ENCODE measurements at places on chromosomes 1 and 21.

DNA sequence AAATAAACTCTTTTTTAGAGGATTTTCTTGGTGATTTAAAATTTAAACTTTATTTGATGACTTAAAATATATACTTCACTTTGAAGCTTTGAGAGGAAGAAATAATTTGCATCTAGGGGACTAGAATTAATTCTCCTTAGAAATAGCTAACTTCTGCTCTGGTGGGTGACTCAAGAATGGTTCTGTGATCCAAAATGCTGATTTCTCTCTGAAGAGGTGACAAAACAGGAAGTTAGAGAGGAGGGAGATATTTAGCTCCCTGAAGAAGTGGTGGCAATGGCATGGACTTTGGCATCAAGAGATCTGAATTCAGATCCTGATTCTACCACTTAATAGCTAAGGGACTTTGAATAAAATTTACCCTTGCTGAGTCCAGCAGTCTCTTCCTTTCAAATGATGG is 125.8 kb upstream of the ATP1B1 start:
- no peak for DNase-seq

- DNase-seq: no peak
Observed at GRCh38 chr21:29245104-29245643, 53.5 kb upstream of the BACH1 start.

DNA sequence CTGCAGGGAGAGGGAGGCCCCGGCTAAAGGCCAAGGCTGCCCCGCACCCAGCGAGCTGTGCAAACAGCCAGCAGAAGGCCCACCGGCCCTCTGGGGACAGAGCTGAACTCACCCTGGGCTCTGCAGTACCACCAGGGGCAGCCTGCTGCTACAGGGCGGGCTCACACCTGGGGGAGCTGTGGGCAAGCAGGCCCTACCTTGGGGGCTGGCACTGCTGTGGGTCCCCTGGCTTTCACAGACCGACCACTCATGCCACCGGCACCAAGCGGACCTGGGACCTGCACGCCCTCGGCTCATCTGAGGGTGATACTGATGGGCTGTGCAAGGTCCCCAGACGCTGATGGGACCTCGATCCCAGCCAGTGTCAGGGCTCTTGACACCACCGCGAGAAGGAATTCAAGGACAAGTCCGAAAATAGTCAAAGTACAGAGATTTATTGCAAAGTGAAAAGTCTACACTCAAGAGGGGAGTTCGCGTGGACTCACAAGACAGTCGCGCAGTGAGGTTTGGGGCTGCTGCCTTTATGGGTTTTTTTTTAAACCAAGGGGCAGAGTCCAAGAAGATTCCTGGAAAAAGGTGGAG is 61.0 kb upstream of the ADARB1 start:
- no peak for DNase-seq

- DNase-seq: no peak
Observed at GRCh38 chr1:20723537-20724363, 5.9 kb upstream of the KIF17 start.

DNA sequence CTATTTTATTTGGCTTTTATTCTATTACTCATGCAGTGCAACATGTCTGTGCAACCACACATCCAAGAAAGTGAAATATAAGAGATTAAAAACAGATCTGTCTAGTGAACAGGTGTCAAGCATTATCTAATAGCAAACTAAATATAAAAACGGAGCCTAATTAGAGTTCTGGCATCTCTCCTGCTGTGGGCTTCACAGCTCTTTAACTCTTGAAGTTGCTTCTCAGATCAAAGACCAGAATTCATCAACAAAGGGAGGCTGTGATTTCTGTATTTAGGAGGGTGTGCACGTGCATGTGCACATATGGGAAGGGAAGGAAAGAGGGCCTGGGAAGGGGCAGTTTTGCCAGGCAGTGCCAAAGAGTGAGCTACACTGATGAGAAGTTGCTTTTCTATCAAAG is 81.0 kb downstream of the MIS18A start:
- no peak for DNase-seq

DNA sequence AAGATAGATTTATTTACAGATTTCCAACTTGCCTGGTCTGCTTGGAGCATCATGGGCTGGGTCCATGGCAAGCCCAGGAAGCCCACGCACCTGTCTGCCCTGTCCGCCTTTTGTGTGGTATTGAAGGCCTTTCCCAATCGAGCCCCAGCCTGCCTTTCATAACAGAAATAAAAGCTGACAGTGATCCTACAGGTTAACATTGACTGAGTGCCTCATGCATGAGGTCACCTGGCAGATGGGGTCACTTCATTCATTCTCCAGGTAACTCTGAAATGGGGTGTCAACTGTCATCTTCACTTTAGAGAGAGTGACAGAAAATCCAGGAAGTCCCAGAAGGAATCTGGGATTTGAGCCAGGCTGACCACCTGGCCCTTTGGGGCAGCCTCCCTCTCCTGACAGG is 36.3 kb upstream of the CASZ1 start:
- DNase-seq: no peak

- no peak for DNase-seq
Observed at GRCh38 chr1:205612556-205612955, 19.3 kb downstream of the ELK4 start.

DNA sequence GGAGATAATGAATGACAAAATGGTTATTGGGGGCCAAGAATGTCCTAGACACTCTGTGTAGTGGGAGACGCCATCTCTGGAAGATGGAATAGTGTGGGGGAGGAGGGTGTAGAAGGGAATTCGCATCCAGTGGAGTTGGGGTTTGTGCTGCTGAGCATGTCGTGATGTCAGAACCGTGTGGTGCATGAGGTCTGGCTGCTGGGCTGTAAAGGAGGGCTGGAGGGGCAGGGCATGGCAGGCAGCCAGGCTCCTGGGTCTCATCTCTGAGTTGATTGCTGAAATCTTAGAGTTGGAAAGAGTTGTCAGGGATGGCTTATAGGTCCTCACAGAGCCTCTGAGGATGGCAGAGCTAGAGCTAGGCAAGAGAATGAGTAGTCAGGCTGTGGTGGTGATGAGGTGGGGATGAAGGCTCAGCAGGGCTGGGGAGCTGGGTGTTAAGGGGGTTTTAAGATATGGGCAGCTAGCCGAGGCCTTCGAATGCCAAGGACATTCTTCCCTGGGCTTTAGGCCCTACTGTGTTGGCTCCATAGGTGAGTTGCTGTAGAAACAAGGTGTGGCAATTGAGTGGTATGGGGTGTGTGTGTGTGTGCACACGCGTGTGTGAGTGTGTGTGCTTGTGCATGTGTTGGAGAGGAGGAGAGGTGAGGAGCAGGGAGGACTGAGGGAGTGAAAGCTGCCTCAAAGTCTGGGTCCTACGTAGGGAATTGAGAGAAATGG is 1.9 kb downstream of the PPFIA4 start:
- no peak for DNase-seq

GRCh38 chr1:23288201-23288600 is 55.9 kb downstream of the HNRNPR start:
- DNase-seq: no peak

DNA sequence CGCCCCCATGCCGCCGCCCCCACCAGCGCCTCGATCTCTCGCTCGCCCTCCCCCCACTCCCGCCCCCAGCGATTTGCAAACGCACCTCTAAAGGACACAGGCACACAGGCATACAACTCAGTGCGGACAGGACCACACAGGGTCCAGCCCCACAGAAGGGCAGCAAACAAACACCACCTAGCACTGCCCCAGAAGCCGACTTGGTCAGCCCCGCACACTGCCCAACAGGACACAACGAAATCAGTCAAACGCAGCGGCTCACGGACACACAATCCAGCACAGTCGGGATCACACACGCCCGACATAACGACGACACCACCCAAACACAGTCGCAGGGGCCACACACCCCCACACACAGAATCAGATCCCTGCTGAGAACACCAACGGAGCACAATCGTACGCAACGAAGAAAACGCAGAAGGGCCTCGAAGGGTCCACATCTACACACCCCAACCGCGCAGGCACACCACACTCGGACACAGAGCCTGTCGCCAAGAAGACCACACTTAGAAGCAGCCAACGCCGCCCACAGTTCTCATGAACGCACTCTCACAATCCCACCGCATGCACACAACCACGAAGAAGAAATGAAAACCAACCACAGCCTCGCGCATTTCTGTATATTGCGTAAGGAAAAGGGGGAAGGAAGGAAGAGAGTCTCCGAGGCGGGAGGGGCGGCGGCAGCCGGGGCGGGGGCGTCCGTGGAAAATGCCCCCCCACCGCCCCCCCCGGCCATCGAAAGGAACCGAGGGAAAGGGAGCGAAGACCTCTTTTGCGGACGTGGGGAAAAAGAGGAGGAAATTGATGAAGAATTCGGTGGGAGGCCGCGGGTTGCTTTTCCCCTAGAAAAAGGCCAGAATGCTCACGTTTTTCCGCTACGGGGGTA is 481 bp downstream of the TAL1 start:
- peak; percentile 11 for DNase-seq

DNA sequence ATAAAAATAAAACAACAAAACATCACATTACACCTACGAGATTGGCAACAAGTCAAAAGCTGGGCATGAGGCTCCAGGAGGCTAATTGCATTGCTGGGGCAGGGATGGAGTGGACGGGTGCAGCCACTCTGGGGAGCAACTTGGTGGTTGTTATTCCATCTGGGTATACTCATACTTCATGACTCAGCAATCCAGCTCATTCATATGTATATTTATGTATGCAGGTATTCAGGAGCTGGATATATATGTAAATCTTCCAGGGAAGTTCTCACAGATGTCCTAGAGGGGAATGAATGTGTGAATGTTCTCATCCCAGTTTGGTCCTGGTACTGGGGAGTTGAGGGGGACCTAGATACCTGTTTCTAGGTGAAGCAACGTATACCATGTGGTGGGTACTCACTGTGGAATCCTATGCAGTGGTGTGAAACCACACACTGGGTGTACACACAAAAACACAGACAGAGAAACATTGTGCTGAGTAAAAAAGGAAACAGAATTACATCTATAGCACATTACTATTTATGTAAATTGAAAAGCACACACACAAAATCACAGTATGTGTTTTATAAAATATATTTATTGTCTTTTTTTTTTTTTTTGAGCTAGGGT is 79.7 kb upstream of the RAB4A start:
- DNase-seq: no peak

- DNase-seq: peak; percentile 69
Observed at GRCh38 chr1:54121482-54122134, 31.2 kb downstream of the CDCP2 start.

- no peak for DNase-seq
Observed at GRCh38 chr1:8028571-8028910, 2.4 kb upstream of the ERRFI1 start.

GRCh38 chr1:159847231-159847630 is 15.2 kb downstream of the VSIG8 start:
- DNase-seq: no peak

DNA sequence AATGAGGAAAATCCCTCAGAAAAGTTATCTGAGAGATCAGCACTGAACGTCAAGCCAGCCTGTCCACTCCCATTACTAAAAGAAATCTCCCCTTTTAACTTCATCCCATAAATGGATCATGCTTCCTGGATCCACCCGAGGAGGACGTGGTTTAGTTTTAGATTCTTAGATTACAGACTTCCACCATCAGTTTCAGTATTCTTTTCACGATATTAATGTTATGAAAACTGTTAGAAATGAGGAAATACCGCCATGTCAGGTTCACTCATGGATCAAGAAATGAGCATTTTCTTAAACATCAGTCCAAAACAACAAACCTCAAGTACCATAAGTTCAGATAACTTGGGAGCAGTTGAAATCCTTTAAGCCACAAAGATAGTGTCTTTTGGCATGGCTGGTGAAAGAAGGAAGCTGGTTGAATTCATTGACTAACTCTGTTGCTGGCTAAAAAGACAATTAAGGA is 49.8 kb downstream of the NFIA start:
- DNase-seq: no peak

GRCh38 chr1:176949033-176949662 is 215.4 kb downstream of the ASTN1 start:
- DNase-seq: no peak

DNA sequence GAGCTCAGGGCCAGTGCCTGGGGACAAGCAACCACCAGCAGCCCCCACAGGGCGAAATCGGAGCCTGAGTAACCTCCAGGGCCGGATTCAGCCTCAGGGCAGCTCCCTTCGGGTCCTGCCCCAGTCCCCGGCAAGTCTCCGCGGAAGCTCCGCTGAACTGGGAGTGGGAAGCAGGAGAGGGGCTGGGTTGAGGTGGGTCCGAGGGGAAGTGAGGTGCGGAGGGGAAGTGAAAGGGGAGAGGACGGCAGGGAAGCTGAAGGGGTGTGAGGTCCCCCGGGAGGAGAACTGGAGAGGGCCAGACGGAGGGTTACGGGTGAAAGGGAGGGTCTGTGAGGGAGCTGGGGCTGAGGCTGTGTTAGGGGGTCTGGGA is 560 bp downstream of the PADI2 start:
- no peak for DNase-seq

DNA sequence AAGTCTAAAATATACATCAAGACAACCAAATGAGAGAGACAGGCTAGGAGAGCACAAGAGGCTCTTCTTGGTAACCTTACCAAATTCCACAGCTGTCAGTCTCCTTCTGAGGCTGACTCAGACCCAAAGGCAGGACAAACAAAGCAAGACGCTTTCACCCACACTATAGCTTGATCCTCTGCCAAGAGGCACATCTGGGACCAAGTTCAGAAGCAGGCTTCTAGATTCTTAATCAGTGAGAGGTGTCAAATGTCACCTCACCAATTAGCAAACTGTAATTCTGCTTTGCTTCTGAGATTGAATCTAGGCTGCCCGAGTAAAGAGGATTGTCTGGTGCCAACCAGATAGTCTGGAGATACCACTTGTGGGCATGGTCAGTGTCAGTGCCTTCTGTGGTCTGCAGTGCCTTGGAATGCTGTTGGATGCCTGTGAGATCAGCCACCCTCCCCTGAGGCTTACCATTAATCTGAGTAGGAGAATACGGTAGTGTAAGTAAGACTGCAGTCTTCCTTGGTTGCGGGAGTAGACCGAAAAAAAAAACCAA is 151.0 kb downstream of the FMN2 start:
- no peak for DNase-seq

- no peak for DNase-seq
Observed at GRCh38 chr1:38923607-38924006, 18.0 kb downstream of the RHBDL2 start.

- no peak for DNase-seq
Observed at GRCh38 chr1:32341971-32342370, 5.9 kb upstream of the MARCKSL1 start.

GRCh38 chr1:6260961-6261614 is at the start of gene GPR153:
Gene GPR153 (minus strand): TSS chr1:6261098. CDS start chr1:6254905, 6,193 bp downstream.
- no peak for DNase-seq

DNA sequence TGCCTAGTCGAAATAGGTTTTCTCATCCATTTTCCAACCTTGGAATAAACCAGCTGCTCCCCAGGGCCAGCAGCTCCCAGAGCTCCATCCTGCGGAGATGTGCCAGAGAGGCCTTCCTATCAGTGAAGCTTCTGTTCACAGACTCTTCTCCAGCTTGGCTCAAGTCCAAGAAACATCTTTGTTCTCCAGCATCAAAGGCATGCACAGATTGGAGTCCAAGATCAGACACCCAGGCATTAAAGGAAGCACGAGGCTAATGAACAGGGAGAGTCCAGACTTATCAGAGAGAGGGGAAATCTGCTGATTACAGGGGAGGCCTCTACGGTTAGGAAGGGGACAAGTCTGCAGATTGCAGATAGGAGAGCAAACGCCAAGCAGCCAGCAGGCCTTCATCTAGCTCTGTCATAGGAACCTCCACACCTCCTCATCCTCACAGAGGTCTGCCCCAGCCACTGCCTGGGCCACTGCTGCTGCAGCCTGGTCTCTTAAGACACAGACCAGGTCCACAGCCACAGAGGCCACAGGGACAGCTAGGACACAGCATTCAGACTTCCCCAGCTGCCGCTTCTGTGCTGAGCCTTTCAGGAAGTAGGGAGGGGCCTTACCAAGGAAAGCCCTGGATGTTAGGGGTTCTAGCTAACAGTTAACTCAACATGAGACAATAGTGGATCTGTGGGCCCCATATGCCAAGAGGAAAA is 3.4 kb downstream of the PRR9 start:
- DNase-seq: peak; percentile 57

GRCh38 chr1:63363014-63363413 is 4.4 kb upstream of the ALG6 start:
- no peak for DNase-seq
